Activated T-helper 1 cell treated with anti-CD3 and anti-CD28 coated beads, Interleukin-12 subunit alpha, Interleukin-12 subunit beta, Interleukin-2, Interleukin-4 antibody, amounts not matched to agents 30 ng/mL and 10 ng/mL and 1 ng/mL, durations not matched to agents 14 hours and 24 hours and 36 hours (primary cell): ENCODE measurements at places on chromosomes 4 and X.

- DNase-seq, result no peak
These were observed 211.3 kb upstream of the FAT1 start for GRCh38 chr4:186934841-186935443.

DNA sequence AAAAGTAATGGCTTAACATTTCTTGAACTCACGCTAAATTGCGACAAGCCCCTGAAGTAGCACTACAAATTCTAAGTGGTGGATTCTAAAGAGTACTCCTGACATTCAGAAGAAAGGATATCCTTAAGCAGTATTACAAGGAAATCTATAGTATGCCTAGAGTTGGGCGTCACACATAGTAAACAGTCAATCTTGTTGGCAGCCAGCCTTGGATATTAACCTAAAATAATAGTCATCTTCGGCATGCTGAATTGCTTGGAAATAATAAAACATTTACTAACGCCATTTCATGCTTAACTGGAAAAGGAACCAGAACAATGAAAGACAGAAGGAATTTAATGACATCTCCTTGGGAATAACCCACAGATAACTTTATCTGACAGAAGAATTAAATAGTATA, 18.6 kb downstream of the ATP8A1 start:
- no peak for DNase-seq

DNA sequence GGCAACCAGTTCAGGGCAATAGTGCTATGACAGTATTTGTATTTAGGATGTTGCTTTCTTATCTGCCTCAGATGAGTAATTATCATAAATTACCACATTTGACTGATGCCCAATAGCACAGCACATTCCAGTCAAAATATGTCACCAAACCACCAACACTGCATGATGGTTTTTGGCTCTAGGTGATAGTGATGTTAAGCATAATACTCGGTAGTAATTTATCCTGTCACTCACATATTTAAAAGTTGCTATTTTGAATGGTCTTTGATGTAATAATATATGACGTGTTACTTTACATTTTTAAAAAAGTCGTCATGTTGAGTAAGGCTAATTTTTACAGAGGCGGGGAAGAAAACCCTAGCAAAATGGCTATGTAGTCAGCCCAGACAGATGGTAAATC, 42.5 kb downstream of the UNC5C start:
- no peak for DNase-seq

DNA sequence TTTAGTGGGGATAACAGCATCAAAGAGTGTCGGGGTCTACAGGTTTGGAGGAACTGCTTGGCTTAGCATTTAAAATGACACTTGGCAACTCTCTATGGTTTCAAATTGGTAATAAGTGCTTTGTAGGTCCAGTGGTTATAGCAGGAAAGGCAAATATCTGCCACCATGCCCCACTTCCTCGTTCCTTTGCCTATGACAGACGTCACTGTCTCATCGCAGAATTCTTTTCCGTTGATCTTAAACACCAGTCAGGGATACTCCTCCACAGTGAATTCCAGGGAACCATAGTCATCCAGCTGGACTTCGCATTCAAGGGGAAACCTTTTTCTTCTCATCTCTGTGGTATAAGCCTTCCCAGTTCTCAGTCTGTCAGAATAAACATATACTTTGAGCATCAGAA, 319.1 kb downstream of the GPAT3 start:
- DNase-seq, result no peak

DNA sequence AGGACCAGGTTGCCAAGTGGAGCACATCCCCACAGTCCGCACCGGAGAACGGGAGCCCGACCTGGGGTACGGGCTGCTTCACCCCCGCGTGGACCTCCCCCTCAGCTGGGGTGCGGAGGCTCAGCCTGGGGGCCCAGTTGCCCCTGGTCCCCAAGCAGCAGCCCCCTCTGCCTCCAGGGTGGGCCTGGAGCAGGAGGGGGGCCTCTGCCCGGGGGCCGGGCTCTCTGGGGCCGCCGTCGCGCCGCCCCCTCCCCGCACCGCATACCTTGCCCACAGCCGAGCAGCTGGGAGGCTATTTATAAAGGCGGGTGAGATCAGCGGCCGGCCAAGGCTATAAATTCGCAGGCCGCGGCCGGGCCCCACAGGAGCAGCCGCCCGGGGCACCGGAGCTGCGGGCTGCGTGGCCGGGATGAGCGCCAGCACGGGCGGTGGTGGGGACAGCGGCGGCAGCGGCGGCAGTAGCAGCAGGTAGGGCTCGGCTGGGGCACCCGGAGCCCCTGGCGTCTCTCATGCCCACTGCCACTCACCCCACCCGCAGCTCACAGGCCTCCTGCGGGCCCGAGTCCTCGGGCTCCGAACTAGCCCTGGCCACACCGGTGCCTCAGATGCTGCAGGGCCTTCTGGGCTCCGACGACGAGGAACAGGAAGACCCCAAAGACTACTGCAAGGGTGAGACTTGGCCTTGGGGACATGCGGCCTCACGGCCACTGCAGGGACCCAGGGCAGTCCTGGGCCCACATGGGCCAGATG, at the start of gene SRPK3:
Gene SRPK3, plus strand, starts transcription at position 364 of the 750 bp plus-strand sequence. Its CDS starts 46 bp downstream, at position 410.
- no peak for DNase-seq

DNA sequence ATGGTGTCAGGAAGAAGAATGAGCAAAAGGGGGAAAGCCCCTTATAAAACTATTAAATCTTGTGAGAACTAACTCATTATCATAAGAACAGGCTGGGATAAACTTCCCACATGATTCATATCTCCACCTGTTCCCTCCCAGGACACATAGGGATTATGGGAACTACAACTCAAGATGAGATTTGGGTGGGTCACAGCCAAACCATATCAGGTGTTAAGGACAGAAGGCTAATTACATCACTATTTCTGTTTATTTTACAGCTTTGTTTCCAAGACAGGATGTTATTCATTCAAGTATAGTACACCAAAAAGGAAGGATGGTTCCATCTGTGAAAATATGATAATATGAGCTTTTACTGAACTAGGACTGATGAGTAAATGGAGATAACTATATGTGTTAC, 63.7 kb upstream of the ARSJ start:
- DNase-seq, result no peak

GRCh38 chrX:54494989-54495813, 833 bp downstream of the FGD1 start:
- no peak for DNase-seq

DNA sequence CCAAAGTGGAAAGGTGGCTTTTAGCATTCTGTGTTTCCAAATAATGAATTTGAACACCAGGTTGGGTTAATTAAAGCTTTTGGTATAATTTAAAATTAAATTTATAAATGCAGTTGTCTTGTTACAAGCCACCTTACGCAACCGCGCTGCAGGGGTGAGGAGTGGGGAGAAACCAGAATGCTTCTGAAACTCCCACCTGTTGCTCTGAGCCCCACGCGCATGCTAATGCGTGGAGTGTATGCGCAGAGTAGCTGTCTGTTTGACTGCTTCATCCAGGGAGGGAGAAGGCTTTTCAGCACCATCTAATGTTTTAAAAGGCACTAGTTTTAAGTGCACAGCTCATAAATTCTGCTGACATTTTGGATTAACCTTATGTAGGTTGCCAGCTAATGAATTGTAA, 12.5 kb downstream of the OGT start:
- DNase-seq, result no peak

GRCh38 chr4:154608361-154609252, 3.8 kb downstream of the FGG start:
- no peak for DNase-seq

- no peak for DNase-seq
These were observed 4.7 kb downstream of the FAM120C start for GRCh38 chrX:54178100-54178940.

DNA sequence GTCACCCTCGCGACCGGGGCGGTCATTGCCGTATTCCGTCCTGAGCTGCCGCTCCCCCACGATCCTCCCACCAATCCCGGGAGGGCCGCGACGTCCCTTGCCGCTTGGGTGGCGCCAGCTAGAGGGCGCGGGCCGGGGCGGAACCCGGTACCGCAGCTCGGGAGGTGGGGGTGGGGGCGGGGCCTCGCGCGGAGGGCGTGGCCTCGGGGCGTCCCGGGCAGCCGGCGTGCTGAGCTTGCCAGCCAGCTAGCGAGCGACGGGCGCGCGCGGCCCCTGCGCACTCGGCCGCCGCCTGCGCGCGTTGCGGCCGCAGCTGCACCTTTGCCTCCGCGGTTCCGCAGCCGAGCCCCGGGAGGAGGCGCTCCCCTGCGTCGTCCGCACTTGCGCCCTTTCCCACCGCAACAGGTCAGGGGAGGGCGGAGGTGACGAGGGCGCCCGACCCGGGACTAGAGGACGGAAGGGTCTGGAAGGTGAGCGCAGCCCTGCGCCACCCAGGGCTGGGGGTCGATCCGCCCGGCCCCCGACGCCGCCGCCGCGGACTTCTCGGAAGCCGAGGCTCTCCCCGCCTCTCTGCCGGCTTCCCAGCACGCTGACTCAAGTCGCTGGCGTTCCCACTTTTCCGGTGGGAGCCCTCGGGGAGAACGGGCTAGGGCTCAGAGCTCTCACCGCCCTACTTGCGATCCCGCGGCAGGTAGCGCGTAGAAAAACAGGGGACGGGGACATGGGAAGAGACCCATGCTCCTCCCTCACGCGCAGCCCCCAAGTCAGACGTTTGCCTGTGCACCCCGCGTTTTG, at the start of gene AFF1:
Gene AFF1, plus strand, starts transcription at position 241 of the 795 bp plus-strand sequence. CDS start 13,523 bp downstream, outside the sequence.
- peak; percentile 86 for DNase-seq

GRCh38 chrX:15405846-15406245, 21.6 kb upstream of the VEGFD start:
- DNase-seq, result no peak

- DNase-seq, result no peak
These were observed 151.3 kb downstream of the COMMD8 start for GRCh38 chr4:47312170-47312569.

DNA sequence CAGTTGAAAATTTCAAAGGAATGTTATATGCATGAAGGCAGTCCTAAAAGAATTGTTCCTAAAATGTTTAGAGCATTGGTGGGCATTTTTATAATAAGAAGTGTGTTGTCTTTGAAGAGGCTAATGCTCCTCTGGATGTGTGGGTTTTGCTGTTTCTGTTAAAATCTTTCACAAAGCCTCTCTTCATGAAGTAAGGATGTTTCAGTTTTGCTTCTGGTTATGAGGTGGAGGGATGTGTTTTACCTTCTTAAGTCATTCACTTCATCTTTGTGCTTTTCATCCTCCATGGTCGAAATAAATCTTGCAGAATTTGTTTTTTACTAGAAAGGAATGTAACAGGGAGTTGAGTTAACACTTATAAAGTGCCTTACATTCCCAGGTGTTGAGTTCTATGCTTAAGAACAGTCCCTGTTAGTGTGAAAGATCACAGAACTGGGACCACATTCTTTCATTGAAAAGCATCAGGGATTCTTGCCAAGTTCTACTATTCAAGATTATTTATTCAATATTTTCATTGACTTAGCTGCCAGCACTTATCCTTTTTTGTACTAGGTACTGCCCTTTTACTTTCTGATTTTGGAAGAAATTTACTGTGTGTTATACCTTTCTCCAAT, 21.1 kb downstream of the FHIP1A start:
- no peak for DNase-seq

DNA sequence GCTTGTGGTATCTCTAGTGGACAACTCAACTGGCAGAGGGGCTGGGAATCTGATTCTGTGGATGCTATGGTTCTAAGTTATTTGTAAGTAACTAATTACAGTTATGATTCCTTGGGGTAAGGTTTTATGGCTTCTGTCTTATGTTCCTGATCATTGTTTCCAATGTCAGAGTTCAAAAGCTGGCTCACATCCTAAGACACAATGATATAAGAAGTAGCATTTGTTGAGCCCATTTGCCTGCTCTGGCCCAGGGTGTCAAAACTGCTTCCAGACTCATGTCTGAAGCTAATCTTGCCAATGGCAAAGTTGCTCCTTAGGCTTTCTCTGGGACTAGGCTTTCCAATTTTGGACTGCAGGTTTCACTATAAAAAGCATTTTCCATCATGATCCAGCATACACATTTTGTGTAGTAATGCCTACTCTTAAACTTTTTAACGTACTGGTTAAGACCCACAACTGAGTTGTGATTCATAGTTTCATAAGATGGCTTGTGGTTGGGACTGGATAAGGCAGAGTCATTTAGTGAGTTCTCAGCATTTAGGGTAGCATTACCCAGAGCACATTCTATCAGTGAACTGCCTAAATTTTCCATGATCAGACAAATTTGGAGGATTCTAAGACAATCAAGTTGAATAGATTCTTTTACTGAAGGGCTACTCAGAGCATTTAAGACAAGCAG, 50.0 kb downstream of the CCNI start:
- no peak for DNase-seq

- DNase-seq, result no peak
These were observed 32.3 kb downstream of the MGARP start for GRCh38 chr4:139247700-139248238.

GRCh38 chr4:86822136-86822535, 27.0 kb downstream of the SLC10A6 start:
- no peak for DNase-seq

GRCh38 chrX:40081679-40082068, 16.1 kb downstream of the BCOR start:
- DNase-seq, result no peak

GRCh38 chrX:70455366-70456202, 10.9 kb downstream of the DLG3 start:
- no peak for DNase-seq

DNA sequence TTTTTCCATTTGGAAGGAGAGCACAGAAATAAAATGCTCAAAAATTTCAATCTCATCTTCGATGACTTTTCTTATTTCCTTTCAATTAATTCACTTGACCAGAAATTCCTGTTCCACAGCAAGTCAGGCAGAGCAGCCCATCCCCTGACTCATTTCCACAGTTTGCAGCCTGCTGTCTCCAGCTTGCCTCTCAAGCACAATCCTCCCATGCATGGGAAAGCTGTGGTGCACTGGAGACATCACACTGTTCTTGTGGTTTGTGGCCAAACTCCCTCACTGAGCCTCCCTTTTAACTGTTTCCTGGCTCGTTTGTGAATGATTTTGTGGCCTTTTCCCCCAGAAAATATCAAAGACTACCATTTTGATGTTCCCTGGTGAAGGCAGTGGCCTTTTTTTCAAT, 114.0 kb upstream of the ENPEP start:
- no peak for DNase-seq

DNA sequence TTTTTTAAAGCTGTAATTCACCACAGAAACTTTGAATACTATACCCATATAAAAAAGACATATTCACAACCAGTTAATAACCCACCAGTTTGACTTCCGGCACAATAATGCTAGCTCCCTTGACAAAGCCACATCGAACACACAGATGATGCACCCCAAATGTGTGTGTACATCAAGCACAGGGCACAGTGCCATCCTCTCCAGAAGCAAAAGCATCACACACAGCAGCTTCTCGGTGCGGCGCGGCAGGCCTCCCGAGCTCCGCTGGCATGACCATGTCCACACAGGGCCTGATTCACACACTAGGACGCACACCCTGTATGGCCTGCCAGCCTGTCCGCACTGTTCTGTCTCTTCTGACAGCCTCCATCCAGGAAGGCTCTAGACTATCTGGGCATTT, 88.0 kb downstream of the LEF1 start:
- no peak for DNase-seq

GRCh38 chrX:41468647-41469323, 21.6 kb downstream of the NYX start:
- DNase-seq, result no peak
